ENCODE measurements at places on chromosomes 11 and 22. TPM values are rescaled to one million over a fixed set of nuclear protein-coding genes. Genes with fewer than 3 reads are reported as not detected.

- ATAC-seq = no peak
These were observed 32.3 kb downstream of the TPBGL start for GRCh38 chr11:75272821-75273301.

DNA sequence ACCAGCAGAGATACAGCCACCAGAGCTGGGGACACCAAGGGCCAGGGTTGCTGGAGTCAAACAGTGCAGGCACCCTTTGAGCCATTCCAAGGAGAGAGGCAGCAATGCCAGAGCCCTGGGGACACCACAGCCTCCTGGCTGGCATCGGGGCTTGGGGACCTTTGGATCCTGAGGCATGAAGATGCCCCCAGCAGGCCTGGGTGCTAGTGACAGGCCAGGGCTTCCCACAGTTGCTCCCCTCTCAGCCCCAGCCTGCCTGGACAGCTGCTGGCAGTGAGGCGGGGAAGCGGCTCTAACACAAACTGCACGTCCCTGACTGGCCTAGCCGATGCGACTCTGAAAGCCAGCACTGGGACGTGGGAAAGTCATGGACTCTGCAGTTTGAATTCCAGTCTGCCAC is 2.7 kb downstream of the CD5 start:
- no peak for ATAC-seq

DNA sequence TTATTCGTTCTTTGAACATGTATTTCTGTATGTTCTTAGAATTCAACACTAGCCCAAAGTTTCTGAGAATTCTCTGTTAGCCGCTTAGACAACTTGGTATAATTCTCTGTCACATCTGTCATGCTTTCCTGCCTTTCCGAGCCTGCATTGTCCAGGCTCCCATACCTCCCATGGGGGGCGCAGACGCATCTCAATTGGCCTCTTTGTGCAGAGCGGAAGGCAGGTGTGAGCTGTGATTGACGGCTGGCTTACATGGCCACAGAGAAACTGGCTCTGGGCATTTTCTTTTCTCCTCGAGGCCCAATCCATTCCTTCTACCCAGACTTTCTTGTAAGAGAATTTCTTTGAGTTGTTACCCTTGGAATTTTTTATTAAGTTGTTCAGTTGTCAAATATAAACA is 132.7 kb upstream of the SESN3 start:
- ATAC-seq = no peak

GRCh38 chr11:114132417-114132816 is 72.9 kb downstream of the ZBTB16 start:
- no peak for ATAC-seq

DNA sequence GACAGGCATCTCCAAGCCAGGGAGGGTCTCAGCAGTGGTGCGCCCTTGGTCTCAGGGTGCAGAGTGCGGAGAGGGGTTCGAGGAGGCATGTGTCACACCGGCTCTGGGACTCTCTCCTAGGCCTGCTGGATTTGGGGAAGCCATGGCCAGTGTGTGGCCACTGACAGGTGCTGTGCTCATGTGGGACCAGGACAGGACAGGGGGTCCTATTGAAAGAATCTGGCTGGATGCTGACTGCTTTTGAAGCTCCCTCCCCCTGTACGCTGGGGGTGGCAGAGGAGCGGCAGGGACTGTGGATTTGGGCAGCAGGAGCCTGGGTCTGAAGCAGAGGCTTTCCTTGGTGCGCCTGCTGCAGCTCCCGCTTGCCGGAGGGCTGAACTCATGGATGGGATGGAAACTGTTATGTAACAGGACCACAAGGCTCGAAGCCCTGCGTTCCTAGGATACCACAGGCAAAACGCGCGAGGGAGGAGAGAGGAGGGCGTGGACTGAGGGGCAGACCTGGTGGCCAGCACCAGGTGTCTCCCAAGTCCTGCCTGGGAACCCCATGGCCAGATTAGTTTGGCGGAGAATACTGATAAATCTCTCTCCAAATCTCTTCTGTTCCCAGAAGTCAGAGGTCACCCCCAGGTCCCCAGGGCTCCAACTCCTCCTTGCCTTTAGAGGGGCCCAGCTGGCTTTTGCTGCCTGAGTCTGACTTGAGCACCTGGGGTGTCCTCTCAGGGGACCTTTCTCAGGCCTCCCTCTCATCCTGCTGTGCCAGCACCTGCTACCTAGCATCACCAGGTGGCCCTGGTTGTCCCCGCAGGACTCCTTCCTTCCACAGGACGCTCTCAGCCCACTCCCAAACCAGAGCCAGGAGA is 13.8 kb upstream of the TEF start:
- peak; percentile 5 for ATAC-seq

- ATAC-seq = peak; percentile 62
These were observed 56.9 kb upstream of the CSNK2A3 start for GRCh38 chr11:11409901-11410300.

DNA sequence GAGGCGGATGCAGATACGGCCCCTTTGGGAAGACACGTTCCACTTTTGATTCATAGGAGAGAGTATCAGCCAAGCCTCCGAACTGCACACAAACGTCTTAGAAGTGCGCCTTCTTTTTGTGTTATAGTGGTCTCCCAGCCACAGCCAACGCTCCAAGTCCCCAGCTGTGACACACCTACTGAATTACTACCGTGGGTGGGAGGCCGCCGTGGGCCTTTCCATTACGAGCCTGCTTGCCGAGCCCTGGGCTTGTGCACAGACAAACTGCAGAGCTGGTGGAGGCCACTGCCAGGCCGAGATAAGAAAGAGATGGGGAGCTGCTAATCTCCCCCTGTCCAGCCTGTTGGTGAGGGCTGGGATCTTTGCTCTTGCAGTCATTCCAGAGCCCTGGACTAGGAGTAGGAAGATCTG is 761 bp downstream of the HMBS start:
- no peak for ATAC-seq

GRCh38 chr11:47443028-47443700 is 5.8 kb downstream of the RAPSN start:
- no peak for ATAC-seq

DNA sequence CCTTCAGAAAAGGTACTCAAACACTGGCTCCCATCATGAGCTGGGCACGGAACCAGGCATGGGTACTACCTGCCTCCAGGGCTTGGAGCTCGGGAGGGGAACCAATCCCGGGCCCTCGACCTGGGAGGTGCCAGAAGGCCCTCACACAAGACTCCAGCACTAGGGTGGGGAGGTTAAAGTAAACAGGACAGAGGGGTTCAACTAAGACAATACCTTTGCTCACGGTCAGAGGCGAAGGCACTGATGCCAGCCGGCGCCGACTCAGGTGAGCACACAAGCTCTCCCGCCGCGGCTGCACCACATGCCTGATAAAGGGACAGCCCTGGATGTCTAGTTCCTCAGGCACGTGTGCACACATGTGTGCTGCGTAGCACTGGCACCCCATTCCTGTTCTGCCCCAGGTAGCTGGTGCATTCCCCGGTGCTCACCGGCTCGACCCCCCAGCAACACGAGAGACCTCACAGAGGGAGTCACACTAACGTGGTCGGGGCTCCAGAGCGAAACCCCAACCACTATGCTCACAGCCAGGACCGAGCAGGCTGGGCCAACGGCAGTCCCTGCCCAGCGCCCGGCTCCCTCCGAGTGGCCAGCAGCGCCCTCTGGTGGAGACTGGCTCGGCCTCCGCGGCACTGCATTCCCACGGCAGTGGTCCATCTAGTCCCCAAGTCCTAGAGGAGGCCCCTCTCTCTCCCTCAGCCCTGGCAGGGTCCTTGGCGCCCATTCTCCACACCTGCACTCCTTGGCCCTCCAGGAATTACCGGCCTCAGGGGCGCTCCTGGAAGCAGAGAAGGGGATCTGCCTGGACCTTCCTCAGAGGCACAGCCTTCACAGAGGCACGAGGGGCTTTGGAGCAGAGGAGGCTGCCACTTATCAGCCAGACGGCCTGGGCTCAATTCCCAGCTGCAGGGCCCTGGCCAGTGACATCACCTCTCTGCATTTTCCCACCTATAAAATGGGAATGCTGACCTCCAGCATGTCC is 28.8 kb upstream of the MOB2 start:
- ATAC-seq = peak; percentile 83

GRCh38 chr11:117180661-117181585 is 2.4 kb downstream of the SIDT2 start:
- peak; percentile 17 for ATAC-seq

GRCh38 chr11:67640021-67640757 is 626 bp upstream of the TBX10 start:
- ATAC-seq = peak; percentile 72

- no peak for ATAC-seq
These were observed 13.2 kb upstream of the LINC01488 start for GRCh38 chr11:69468221-69468620.

DNA sequence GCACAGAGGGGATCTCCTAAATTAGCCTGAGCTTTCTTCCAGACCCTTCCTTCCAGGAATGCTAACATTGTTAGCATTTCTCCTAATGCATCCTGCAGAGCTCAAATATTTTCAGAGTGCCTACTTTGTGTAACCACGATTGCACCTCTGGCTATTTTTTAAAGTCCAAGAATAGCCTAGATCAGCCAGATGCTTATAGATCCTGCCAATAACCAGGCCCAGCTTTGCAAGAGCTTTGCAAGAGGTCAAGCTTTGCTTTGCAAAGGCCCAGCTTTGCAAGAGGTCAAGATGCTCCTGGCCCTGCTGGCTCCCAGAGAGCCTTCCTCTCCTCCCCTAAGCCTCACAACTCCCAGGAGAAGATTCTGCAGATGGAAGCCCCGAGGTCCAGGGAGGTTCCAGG is 491.9 kb downstream of the MN1 start:
- no peak for ATAC-seq

DNA sequence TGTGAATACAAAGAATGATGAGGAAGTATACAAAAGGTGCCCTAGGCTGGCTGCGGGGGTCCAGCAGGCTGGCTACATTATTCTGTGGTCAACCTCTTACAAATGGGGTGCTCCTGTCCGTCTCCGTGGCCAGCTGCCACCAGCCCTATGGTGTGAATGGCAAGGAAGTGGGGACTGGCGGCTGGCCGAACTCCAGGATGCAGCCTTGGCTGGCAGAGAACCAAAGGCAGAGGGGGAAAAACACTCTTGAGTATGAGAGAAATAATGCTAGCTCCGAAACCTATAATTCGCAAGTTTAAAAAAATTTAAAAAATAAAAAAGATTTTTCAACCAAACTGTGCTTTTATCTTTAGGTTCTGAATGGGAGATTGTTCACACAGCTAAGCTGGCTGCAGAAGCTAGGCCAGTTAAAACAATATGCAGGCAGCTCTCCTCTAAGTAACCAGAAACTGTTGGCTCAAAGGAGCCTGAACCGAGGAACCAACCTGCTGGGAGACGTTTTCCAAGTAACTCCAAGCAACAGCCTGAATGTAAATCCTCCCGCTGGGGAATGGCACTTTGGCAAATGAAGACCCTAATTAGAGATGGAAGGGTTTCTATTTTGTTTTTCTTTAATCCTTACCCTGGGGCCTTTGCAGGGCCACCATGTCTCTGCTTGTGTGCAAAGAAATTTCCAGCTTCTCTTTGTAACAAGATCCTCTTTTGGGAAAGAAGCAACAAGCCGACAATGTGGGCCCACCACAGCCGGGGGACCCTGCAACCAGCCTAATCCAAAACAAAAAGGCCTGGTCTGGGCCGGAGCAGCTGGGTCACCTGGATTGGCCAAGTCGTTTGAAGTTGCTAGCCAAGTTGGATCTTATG is 50.2 kb downstream of the C22orf31 start:
- no peak for ATAC-seq

DNA sequence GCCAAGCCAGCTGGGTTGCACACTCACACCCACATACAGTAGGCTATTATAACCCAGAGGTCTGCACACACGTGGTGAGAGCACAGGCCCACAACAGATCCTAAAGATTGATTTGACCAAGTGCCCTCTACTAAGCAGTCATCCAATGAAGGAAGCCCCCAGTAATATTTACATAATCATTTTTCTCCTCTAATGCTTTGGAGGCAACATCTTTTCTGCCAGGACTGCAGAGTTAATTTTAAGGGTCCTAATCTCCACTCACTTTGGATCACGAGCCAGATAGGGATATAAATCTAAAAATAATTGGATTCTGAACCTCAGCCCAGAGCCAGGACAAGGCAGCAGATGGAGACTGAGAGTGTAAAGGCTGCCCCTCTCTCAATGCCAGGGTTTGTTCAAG is 49.1 kb upstream of the MTNR1B start:
- ATAC-seq = no peak

GRCh38 chr11:57638005-57638781 is 11.5 kb downstream of the YPEL4 start:
- ATAC-seq = peak; percentile 69

DNA sequence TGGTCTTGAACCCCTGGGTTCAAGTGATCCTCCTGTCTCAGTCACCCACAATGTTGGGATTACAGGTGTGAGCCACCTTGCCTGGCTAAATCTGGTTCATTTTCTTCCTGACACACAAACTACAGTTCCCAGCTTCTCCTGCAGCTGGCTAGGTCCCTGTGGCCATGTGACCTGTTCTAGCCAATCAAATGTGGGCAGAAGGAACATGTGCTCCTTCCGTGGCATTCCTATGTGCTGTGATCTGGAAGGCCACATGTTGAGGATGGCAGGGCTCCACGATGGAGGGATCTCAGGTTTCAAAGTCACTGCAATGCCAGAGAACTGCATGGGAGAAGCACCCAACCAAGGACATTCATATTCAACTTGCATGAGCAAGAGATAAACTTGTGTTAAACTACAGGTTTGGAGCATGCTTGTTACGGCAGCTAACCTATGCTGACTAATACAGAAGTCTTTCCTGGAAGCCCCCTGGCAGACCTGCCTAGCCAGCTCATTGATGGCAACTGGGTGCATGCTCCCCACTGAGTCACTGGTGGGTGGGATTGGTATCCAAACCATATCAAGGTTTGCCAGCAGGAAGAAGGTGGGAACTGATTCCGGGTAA is 86.0 kb downstream of the RPS6KA4 start:
- no peak for ATAC-seq

GRCh38 chr11:66015454-66015881 is 3.7 kb downstream of the CST6 start:
- ATAC-seq = no peak

The PAK1 gene
- 29.2 TPM for total RNA-seq

The SCGB1D2 gene
- total RNA-seq = 0.56 TPM

The LIMK2 gene
- total RNA-seq = 88.0 TPM

The CCDC87 gene
- total RNA-seq = 0.16 TPM

The KRTAP5-2 gene
- total RNA-seq = not detected

The CDHR5 gene
- not detected for total RNA-seq

The FREY1 gene
- 0.56 TPM for total RNA-seq

Data from esophagus mucosa (tissue), 1 donor.